ENCODE measurements at places on chromosomes 13 and 19.
A peak's percentile ranks its signal among the peaks of the same experiment; 100 is the strongest.

- no peak for DNase-seq
Measured at GRCh38 chr13:66543780-66544179, 686.4 kb downstream of the PCDH9 start.

DNA sequence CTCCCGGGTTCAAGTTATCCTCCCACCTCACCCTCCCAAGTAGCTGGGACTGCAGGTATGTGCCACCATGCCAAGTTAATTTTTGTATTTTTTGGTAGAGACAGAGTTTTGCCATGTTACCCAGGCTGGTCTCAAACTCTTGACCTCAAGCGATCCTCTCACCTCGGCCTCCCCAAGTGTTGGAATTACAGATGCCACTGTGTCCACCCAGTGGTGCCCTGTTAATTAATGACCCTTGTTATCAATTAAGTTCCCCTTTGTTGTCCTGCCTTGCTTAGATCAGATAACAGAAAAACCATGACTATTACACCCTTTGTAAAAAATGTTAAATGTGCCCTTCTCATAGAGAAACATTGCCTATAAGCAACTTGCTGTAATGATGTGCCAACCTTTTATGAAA lies 34.4 kb upstream of the IGFL1 start:
- no peak for DNase-seq

DNA sequence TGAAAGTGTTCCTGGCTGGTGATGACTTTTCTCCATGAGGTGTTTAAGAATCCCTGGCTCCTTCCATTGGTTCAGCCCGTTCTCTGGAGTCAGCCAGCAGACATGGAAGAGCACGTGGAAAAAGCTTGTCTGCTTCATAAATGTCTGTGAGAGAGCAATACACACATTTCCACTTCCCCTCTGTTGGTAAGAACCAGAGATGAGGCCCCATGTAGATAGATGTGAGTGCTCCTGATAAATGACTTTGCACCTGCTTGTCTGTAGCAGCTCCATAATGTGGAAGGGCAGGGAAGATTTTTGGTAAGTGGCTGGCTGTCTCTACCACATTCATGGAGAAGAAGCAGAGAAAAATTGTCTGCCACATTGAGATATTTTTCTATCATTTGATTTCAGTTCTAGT lies 325.8 kb downstream of the LMO7 start:
- DNase-seq, result no peak

- no peak for DNase-seq
Measured at GRCh38 chr13:95509521-95510310, 42.8 kb upstream of the CLDN10 start.

- DNase-seq, result no peak
Measured at GRCh38 chr19:28168557-28168956, 1044.4 kb downstream of the UQCRFS1 start.

- no peak for DNase-seq
Measured at GRCh38 chr13:26255691-26256277, 1.9 kb downstream of the CDK8 start.

- no peak for DNase-seq
Measured at GRCh38 chr13:62139597-62139996, 723.9 kb upstream of the PCDH20 start.

GRCh38 chr13:75938811-75939560 lies 302.9 kb downstream of the LMO7 start:
- no peak for DNase-seq

- DNase-seq, result no peak
Measured at GRCh38 chr13:111906306-111906705, 160.6 kb upstream of the SOX1 start.

DNA sequence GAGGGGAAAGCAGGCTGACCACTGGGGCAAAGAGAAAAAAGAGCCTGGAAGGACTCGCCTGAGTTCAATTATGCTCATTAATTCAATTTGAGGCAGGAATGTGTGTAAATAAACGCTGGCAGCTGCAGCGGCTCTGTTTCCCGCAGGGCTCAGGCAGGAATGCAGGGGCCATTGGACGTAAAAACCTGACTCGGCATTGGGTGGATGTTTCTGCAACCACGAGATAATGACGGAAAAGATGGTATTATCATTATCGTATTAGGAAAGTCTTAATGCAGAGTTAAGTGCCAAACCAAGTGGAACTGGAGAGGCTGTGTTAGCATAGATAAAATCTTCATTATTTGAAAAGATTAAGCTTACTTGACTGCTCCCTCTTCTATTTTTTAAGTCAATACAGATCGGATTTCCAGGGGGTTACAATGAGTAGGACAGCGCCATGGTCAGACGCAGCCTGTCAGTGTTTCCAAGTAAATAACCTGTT lies 169.8 kb downstream of the SHISA2 start:
- DNase-seq, result no peak

DNA sequence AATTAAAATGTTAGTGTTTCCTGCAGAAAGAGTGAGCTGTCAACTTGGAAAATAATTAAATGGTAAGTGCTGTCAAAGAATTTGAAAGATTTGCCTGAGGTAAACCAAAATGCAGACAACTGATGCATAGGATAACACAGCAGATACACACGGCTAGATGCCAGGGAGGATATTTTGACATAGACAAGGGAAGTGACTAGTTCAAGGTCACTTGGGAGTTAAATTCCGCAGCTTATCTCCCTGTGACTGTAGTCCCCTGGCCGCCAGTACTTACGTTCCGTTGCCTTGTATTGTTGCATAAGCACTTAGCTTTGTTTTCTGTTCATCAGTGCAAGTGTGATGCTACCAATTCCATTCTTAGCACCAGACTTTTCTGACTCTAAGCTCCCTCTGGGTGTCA lies 247.3 kb upstream of the MAB21L1 start:
- DNase-seq, result no peak

DNA sequence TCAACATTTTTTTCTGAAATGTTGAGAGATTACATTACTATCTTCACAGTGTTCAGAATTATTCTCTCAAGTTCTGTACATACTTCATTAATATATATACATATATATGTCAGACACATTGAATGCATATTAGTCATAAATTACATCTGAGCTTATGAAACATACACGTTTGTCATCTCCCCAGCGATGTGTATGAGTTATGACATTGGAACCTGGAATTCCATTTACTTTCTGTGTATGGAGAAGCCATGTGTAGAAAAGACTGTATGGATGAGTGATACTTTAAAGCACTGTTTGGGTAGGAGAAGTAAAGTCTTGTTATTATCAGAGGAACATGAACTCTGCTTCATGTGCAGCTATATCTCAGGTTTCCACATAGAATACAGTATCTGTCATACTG lies 167.2 kb downstream of the FGF14 start:
- no peak for DNase-seq

GRCh38 chr13:84962141-84962750 lies 837.0 kb downstream of the SLITRK6 start:
- DNase-seq, result no peak

GRCh38 chr19:40601134-40601974 lies at the start of gene LTBP4:
Gene LTBP4, plus strand, starts transcription at chr19:40601369. Its CDS starts 19 bp downstream, at chr19:40601388.
- no peak for DNase-seq

DNA sequence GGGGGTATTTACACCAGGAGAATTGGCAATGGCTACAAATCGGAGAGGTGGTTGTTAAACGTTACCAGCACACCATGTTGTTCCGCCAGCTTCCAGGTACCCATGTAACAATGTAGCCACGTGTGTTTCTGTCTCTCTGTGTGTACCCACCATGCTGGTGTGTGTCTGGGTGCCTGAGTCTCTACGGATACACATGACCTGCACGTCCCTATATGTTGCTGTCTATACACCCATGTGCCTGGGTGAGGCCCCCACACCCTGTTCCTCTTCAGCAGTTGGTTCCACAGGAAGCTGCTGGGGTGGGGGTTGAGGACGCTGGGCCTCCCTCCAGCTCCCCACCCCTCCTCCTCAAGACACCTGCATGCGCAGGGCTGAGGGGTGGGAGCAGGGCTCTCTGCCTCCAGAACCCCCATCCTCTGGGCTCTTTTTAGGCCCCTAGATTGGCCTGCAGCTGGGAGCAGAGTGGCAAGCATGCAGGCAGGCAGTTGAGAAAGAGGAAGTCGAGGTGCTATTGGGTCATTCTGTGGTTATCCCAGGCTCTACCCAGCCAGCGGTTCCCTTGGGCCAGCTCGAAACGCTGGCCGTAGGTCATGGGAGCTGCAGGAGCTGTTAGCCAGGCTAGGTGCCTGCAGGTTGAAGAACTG lies at the start of gene ARHGEF18:
Gene ARHGEF18, plus strand, starts transcription at position 351 of the 644 bp plus-strand sequence. CDS start 13,954 bp downstream, outside the sequence.
- DNase-seq, result no peak

GRCh38 chr19:16077984-16078758 lies 1.9 kb downstream of the TPM4 start:
- DNase-seq, result peak; percentile 59

- no peak for DNase-seq
Measured at GRCh38 chr19:16506961-16507360, 10.8 kb downstream of the C19orf44 start.

GRCh38 chr13:40342901-40343300 lies 323.5 kb downstream of the FOXO1 start:
- no peak for DNase-seq

DNA sequence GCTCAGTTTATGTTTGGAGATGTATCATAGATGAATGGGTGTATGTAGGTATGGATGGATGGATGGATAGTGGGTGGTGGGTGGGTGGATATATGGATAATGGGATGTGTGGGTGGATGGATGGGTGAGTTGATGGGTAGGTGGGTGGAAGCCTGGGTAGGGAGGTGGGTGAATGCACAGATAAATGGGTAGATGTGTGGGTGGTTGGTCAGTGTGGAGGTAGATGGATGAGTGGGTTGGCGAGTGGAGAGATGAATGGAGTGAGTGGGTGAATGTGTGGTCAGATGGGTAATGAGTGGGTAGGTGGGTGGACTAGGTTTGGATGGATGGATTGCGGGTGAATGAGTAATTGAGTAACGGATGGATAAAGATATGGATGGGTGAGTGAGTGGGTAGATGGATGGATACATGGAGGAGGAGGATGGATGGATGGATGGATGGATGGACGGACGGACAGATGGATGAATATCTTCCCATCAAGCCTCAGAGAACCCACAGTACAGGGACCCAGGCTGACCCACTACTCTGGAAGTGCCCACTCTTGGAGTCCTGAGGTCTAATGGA lies 13.4 kb downstream of the MEIS3 start:
- DNase-seq, result no peak

- no peak for DNase-seq
Measured at GRCh38 chr13:79423801-79424642, 18.0 kb upstream of the RBM26 start.

- DNase-seq, result no peak
Measured at GRCh38 chr13:80939581-80939980, 598.7 kb upstream of the SPRY2 start.

GRCh38 chr13:59663707-59664106 lies 500.0 kb downstream of the DIAPH3 start:
- no peak for DNase-seq

DNA sequence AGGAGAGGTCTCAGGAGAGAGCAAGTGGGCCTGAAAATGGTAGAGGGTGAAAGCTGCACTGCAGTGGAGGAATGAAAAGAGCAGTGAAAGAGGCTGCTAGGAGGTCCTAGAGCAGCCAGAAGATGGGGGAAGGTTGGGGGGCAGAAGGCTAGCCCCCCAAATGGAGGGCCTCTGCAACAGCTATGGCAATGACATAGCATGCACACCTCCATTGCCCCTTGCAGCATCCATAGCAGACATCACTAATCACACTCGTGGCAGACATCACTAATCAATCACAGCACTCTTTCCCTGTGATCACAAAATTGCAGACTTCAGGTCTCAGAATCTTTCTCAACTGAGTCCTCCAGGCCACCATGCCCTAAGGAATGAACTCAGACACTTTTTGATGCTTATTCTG lies 21.9 kb downstream of the CCL25 start:
- DNase-seq, result no peak

DNA sequence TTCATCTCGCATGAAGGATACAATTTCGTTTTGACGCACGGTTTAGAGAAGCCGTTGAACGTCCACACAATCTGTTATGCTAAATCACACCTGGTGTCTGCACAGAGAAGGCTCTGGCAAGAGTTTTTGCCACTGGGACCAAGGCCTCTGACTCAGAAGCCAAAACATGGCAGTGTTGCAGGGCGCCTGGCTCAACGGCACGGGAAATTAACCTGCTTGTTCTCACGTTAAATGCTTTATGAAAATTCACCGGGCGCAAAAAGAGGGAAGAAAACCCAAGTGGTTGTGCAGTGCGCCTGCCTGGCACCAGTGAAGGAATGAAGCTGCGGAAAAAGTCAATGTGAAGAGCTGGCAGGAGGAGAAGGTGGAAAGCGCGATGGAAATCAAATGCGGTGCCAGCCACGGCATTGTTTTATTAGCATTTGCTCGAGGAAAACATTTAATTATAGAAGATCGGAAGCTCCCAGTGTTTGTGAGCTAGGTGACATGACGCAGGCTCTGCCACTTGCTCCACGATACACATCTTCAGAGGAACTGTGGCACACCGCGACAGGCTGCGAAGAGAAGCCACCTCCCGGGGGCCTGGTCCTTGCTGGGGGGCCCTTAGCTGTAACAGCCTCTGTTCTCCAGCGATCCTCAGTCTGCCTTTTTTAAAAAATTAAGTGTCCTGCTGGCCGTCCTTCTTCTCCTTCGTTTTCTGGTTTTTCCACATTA lies 126.2 kb downstream of the ZIC5 start:
- DNase-seq, result peak; percentile 56

Measured in DMS 273 treated with DMSO at 0.1 percent for 48 hours (cell line).